ENCODE measurements at places on chromosomes 12 and 14.

DNA sequence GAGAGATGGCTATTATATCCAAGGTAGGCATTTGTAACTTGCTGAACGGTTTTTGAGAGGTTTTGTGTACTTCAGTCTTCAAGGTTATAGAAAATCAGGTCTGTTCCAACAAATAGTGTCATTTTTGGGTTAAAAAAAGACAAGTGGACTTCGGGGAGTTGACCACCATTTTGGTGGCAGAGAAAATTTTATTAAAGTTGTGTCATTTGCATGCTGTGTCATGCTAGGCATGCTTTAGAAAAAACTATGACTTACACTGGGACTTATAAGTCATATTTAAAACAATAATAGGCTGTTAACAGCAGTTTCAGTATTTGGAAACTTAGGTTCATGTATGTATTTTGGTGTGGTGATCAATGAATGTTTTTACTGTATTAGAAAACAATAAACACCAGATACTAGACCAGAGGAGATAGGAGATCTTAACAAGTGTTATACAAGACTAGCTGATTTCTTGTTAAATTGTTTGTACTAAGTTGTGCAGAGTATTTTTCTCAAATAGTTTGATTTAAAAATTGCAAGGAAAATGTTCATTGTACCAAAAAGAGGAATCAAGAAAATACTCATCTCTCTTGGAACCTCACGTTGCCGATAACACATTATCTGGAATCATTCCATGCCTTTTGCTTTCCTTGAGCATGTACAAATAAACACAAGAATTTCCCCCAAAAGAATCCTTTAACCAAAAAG lies 1.4 kb downstream of the RAN start:
- DNase-seq = no peak

DNA sequence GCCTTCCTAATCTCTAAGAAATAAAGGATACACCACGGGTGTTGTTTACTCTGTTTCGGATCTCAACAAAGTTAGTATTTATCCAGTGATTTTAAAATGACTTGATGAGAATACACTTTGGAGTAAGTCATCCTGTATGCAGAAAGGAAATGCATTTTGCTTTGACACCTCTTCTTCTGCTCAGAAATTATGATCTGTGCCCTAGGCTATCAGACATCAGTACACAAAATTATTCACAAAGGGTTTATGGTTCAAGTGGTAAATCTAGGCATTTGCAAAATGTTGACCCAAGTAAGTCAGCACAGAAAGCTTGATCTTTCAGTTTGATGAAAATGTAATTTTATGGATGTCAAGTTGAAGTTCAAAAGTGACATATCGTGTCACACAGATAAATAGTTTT lies 248.5 kb downstream of the ATP23 start:
- DNase-seq = no peak

DNA sequence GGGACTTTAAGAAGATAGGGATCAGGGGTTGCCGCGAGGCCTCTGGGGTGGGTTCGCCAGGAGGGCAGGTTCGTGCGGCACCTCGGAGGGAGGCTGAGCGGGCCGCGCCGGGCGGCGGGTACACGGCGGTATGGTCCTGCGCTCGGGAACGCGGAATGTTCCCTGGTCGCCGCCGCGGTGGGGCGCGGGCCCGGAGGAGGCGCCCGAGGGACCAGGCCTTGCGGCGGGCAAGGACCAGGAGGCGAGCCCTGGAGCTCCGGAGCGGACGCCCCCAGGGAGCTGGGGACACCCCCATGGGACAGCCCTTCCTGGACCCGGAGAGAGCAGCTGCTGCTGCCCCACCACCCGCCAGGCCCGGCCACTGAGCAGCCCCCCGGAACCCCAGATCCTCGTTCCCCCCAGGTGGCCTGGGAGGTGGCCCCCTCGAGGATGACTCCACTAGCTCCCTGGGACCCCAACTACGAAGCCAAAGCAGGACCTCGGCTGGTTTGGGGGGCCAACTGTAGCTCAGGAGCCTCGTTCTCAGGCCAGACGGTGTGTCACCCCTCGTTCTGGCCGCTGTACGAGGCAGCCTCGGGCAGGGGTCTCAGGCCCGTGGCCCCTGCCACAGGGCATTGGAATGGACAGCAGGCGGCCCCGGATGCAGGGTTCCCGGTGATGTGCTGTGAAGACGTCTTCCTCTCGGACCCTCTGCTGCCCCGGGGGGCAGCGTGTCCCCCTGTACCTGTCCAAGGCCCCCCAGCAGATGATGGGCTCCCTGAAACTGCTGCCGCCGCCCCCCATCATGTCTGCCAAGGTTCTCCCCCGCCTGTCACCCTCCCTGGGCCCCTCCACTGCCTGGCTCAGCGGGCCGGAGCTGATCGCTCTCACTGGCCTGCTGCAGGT lies 45.6 kb upstream of the SLC8A3 start:
- DNase-seq = no peak

DNA sequence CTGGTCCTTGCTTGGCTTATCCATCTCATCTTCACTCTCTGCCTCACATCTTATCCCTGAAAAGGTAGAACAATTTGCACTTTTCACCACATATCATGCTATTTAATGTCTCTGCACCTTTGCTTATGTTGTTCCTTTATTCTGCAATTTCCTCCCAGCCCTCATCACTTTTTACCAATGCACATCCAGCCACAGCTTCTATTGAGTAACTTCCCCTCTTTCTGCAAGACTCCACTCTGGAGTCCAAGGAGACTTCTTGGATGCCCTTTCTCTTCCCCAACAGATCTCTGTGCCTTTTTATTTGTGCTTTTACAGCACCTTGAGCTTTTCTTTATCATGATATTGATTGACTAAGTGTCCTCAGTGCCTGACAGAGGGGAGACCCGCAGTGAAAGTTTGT lies 797.1 kb downstream of the VRK1 start:
- no peak for DNase-seq
